Activated CD4-positive, alpha-beta T cell treated with anti-CD3 and anti-CD28 coated beads, Interleukin-2, amount 50 U/mL, for 4 hours (primary cell): ENCODE measurements at places on chromosomes 11 and 22.

GRCh38 chr22:24873226-24873625, 67.2 kb downstream of the SGSM1 start:
- no peak for DNase-seq

DNA sequence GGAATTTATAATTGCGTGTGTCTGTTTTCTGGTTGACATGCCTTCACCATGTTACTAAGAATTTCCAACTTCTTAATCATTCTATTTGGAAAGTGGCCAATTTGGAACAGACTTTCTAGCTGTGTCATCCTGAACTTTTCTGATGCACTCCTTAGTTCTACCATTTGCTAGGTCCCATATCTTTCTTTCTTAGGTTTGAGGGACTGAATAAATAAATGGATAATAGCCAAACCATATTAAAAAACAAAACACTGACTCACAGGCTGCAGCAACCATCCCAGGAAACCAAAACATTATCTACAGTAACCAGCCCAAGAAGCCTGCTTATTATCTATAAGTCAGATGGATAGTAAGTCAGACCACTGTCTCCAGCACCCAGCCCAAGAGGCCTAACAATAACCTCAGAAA, 57.5 kb upstream of the PLET1 start:
- DNase-seq = no peak

- peak; percentile 20 for DNase-seq
These were observed at the start of gene SCUBE1 for GRCh38 chr22:43343262-43343669. Gene SCUBE1 (minus strand): TSS chr22:43343372. CDS start chr22:43343261, 111 bp downstream.

- DNase-seq = no peak
These were observed 35.0 kb downstream of the GRIK4 start for GRCh38 chr11:120546312-120547205.

DNA sequence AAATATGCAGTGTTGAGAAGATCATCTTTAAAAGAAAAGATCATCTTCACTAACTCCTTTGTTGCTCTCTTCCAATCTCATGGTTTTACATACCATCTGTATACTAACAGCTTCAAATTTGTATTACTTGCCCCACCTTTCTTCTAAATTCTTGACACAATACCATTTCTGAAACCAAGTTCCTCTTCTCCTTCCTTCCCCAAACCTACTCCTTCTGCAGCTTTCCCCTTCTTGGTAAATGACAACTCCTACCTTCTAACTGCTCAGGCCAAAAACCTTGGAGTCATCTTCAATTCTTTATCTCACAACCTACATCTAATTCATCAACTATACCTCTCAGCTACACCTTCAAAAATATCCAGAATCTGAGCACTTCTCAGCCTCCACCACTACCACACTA, 9.3 kb downstream of the PRCP start:
- DNase-seq = no peak

- no peak for DNase-seq
These were observed 567.9 kb downstream of the NTM start for GRCh38 chr11:131938351-131938751.

GRCh38 chr22:19759427-19760057, 1.0 kb upstream of the TBX1 start:
- no peak for DNase-seq

GRCh38 chr11:13247606-13248296, 29.8 kb upstream of the BMAL1 start:
- DNase-seq = no peak

- DNase-seq = no peak
These were observed 21.0 kb upstream of the UBASH3B start for GRCh38 chr11:122634501-122634900.

DNA sequence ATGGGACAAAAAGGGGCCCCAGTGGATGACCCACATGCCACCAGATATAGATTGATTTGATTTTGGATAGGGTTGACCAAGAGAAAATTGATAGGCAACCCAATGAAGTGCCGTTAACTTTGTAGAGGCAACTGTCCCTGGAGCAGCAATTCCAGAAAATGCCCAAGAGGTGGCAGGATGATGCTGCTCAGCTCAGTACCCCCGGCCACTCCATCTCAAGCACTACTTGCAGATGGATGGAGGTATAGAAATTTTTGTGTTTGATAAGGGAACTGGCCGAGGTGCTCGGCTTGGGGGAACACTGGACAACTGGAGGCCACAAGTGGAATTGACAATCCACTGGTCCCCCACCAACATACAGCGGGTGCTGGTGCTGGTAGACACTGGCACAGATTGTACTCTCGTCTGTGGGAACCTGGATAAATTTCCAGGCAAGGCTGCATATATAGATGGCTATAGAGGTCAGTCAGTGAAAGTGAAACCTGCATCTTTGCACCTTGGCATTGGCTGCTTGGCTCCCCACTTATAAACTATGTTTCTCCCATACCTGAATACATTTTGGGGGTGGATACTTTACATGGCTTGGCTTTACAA, 86.3 kb downstream of the CCDC83 start:
- DNase-seq = no peak

DNA sequence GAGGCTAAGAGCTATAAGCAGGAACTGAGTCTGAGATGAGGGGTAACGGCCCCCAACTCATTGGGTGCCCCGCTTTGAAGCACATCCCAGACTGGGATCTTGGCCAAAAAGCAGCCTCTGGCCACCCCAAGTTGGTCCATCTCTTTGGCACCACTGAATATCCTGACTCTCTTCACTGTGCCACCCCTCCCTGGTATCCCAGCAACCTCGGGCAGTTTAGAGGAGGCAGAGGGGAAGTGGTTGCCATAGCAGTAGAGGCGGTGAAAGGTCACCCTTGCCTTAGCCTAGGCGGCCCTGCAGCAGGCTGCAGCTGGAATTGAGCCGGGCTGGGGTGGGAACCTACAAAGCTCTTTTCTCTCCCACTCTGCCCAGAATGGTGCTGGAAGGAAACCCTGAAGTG, 1.1 kb downstream of the PELI3 start:
- DNase-seq = no peak

DNA sequence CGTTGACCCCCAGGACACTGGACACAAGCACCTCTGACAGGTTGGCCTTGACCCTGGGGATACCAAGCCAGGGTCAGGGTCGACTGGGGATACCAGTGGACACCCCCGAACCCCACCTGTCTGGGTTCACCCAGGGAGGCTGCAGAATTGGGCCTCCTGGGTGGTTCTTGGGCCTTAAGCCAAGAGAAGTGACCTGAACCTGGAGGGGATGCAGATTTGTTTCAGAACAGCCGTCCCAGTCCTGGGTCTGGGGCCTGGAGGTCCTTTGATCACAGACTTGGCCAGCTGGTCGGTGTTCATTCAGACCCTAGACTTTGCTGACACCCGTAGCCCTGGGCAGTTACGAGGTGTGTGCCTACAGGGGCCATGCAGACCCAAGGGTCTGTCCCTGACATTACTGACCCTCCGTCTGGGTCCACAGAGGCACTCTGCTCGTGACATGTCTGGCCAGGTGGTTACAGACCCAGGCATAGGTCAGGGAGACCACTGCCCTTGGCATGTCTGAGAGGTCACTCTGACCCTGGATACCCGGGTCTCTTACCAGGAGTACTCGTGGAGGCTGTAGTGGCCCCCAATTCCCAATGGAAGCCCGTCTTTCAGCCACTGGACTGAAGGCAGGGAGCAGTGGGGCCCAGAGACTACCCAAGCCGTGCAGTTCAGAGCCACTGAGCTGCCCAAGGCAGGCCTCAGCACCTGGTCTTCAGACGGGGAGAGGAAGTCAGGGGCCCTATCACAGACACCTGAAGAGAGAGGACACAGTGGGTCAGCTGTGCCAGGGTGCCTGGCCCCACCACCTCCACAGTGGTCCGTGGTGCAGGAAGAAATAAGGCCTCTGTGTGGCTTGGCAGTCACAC, 6.4 kb downstream of the SIGIRR start:
- no peak for DNase-seq

DNA sequence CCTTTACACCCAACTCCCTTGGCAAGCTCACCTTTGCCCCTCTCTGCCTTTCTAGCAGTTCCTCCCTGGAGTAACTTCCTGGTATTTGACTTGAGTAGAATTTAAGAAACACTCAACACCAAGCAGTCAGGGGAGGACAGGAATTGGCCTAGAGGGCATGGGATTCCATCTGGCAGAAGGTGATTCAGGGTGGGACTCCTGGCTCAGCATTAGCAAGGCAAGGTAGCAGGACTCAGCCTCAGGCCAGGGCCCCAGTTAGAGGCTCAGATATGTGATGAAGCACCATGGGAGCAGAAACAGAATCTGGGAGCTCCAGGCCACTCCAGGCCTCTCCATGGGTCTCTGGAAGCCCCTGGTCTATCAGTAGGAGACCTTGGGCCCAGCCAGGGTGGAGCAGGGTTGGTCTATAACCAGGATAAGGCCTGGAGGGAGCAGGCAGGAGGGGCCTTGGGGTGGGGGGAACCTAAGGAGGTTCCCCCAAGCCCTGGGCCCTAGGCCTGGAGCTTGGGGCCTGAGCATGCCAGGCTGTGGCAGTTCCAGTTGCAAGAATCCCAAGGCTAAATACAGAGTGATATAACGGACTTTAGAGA, 148.2 kb downstream of the PARVA start:
- no peak for DNase-seq

- no peak for DNase-seq
These were observed 16.5 kb downstream of the LRRC10B start for GRCh38 chr11:61524963-61525587.

- no peak for DNase-seq
These were observed 5.9 kb downstream of the PLXNB2 start for GRCh38 chr22:50301581-50301991.

DNA sequence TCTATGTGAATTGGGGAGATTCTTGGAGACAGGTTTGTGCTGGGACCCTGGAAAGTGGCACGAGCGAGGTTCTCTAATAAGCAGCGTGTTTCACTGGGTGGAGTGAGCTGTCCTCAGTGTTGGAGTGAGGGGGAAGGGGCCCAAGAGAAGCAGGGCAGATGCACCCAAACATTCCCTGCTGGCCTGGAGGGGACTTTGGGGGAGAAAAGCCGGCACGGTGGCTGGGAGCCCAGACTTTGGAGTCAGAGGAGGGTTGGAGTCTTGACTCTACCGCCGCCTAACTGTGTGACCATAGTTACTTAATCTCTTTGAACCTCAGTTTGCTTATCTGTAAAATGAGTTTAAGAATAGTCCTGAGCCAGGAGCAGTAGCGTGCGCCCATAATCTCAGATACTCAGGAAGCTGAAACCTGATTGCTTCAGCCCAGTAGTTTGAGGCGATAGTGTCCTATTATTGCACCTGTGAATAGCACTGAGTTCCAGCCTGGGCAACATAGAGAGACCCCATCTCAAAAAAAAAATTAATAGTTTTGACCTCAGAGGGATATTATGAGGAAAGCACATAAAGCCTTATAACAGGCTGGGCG, 614 bp downstream of the NR1H3 start:
- no peak for DNase-seq

- no peak for DNase-seq
These were observed 803.2 kb downstream of the TBC1D22A start for GRCh38 chr22:47565607-47566006.

DNA sequence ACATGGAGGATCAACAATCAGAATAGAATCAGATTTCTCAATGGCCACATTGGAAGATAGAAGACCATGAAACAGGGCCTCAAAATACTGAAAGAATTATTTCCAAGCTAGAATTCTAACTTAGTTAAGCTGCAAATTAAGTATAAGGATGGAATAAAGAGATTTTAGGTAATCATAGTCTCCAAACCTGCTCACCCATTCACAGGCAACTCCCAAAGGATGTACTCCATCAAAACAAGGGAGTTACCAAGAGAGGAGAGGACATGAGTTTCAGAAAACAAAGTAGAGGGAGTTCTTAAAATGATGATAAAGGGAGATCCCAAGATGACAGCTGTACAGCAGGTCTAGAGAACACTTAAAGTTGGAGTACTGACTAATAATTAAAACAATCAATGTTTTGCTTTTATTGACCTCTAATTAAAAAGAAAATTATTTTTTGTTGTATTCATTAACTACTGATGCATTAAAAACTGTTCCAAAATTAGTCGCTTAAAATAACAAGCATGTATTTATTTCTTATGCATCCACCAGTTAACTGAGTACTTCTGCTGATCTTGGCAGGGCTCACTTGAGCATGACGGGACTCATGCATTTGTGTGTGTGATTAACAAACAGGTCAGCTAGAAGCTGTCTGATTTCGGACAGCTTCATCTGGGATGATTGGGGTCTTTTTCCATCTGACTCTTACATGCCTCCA, 95.6 kb downstream of the CD44 start:
- DNase-seq = no peak

DNA sequence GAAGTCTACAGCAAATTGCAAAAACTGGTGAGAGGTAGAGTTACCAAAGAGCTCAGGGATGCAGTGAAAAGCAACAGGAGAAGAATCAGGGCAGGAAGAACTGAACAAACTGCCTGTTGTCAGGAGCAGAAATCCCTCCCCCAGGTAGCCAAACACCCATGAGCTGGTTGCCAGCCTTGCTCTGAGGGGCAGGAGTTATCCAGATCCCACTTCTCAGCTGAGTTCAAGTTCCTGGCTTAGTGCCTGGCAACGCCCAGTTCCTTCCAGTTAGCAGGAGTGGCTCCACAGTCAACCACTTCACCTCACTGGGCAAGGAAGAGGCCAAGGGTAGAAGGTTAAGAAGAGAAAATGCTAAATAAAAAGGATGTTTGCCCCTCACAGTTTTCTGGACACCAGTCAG, 1.9 kb upstream of the MPZL2 start:
- no peak for DNase-seq

DNA sequence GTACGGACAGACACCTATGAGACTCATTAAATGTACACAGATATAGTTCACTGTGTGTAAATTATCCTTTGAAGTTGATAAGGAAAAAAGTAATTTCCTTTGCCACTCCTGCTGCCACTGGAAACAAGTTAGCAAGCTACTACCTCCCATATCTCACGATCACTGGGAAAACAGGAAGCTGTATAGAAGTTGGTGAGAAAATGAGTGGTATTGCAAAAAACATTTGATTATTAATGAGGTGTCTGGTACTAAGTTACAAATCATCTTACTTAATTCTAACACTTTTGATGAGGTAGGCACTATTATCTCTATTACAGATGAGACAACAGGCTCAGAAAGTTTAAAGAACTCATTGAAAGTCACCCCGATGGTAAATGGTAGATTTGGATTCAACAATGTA, 68.5 kb downstream of the GAB2 start:
- DNase-seq = no peak

DNA sequence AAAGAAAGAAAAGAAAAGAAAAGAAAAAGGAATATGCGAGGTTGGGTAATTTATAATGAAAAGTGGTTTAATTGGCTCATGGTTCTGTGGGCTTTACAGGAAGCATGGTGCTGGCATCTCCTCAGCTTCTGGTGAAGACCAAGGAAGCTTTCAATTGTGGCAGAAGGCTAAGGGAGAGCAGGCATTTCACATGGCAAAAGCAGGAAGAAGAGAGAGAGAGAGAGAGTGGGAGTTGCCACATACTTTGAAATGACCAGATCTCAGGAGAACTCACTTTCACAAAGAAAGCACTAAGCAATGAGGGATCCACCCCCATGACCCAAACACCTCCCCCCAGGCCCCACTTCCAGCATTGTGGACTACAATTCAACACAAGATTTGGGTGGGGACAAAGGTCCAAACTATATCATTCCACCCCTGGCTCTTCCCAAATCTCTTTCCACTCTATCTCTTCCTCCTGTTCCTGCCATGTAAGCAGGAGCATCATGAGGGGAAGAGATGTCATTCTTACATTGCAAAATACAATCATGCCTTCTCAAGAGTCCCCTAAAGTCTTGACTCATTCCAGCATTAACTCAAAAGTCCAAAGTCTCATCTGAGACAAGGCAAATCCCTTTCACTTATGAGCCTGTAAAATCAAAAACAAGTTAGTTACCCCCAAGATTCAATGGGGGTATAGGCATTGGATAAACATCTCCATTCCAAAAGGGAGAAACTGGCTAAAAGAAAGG, 38.9 kb downstream of the LINC01488 start:
- DNase-seq = no peak
